Trophoblast cell (in vitro differentiated cells and primary cell): ENCODE measurements at places on chromosomes 11 and 22.

DNA sequence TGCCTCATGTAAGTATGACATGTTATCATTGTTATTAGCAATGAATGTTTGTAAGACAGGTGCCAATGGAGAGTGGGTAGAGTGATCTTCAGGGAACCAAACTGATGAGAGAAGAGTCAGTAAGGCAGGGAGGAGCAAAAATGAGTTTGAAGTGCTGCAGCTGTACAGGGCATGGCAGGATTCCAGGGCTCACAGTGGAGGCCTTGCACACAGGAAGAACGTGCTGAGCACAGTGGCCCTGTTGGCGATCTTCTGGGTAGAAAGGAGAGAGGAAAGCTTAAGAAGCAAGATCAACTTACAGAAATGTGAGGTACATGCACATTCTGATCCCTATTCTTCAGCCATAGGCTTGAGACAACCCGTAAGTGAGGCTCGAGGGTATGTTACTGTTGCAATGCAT, 219.3 kb upstream of the TMEM45B start:
- peaks cover 4% of the 10 kb centered on the region for H3K4me1 ChIP-seq
- no peaks in the 10 kb centered on the region for H3K27me3 ChIP-seq
- no peak overlapping the region for H3K27ac ChIP-seq

DNA sequence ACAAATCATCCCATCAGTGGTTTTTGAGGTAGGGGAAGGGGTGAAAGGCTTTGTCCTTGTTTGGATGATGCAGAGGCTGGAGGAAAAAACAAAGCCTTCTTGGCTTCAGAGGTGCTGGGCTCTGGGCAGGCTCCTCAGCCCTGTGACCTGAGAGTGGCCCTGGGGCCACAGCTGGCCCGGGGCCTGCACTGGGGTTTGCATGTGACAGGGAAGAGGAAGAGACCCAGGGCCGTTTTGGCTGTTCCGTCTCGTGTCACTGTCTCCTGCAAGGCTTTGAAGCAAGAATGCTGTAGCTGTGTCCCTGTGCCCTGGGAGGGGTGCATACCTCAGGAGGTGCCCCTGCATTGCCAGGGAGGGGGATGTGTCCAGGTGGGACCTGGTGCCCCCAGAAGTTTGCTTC, 12.6 kb downstream of the ARHGAP8 start:
- DNase-seq = no peak
- H3K36me3 ChIP-seq = peaks cover 5% of the 10 kb centered on the region
- H3K27ac ChIP-seq = no peak overlapping the region
- no peak overlapping the region for H3K4me3 ChIP-seq

GRCh38 chr11:63816732-63817131, 3.5 kb downstream of the SPINDOC start:
- no peak overlapping the region for H3K4me3 ChIP-seq
- peaks cover 13% of the 10 kb centered on the region for H3K4me1 ChIP-seq
- DNase-seq = no peak
- H3K36me3 ChIP-seq = peaks cover 54% of the 10 kb centered on the region

DNA sequence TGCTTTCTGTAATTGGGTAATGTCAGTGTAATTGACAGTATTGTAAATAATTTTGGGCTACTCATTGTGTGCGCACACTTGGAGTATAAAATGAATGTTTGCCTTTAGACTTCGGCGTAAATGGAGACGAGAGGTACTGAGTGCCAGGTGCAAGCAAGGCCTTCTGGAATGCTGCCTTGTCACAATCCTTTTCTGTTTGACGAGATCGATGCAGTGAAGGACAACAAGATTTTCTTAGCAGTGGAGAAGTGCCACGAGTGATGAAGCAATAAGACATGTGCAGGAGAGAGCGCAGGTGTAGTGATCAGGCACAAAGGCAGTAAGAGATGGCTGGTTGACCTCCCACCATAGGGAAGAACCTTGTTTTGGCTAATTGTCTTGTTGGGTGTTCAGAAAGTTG, 67.5 kb downstream of the DDX10 start:
- no peaks in the 10 kb centered on the region for H3K27me3 ChIP-seq
- H3K36me3 ChIP-seq = no peaks in the 10 kb centered on the region
- DNase-seq = peak; percentile 56

DNA sequence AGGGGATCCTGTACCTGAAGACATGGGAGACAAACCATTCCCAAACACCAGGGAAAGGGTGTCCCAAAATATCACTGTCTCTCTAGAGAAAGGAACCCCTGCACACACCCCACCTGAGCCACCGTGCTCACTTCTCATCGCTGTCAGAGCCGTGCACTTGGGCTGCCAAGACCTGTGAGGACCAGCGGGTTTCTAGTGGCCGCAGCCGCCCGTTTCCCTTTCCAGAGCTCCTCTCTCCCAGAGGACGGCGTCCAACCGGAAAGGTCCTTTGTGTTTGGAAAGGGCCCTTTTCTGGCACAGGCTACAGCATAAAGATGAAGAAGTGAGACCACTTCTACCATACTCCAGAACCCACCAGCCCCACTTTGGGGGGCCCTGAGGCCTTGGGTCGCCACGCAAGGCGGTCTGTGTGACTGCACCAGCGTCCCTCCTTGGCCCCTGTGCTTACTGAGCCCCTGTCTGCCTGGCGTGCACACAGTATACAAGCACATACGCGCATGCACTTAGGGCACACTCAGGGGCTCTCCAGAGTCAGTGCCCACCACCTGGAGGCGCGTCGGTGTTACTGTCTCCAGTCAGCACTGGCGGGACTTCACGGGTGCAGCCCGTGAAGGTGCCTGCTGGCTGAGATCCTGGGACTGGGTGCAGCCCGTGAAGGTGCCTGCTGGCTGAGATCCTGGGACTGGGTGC, 381.8 kb downstream of the TBC1D22A start:
- no peak overlapping the region for H3K4me3 ChIP-seq
- no peaks in the 10 kb centered on the region for H3K4me1 ChIP-seq
- H3K27me3 ChIP-seq = no peaks in the 10 kb centered on the region
- H3K36me3 ChIP-seq = no peaks in the 10 kb centered on the region
- no peak overlapping the region for H3K27ac ChIP-seq

DNA sequence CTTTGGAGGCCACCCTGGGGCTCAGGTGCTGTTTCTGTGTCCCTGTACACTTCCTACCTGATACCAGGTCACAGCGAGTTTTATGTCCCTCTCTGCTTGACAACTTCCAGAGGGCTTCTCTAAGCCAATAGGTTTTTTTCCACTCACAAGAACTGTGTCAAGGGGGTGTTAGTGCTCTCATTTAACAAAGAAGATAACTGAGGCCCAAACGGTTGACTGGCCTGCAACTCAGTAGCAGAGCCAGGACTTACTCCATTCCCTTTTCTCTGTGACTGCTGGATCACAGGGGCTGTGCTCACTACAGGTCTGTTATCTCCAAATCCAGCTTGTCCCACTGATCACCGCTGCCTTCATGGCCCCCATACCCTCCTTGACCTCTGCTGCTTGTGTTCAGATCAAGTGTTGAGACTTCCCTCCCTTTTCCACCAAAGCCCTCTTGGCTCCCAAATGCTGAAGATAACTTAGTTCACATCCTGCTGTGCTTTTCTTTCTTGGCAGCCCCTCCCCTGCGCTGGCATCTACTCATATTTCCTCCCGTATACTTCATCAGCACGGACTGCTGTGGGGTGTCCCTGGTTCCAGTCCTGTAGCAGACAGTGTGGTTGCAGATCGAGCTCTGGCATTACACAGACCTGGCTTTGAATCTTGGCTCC, 41.3 kb downstream of the POU2F3 start:
- no peaks in the 10 kb centered on the region for H3K27me3 ChIP-seq
- no peak for DNase-seq
- peak overlapping the region; percentile 86 for H3K27ac ChIP-seq
- H3K4me3 ChIP-seq = no peak overlapping the region
